Body of pancreas (tissue), 4 donors: ENCODE measurements at places on chromosomes 6 and 20. TPM values are rescaled to one million over a fixed set of nuclear protein-coding genes. Genes with fewer than 3 reads are reported as not detected.

Gene HMGCLL1
- 2.3 TPM for total RNA-seq

Gene ZNF311
- not detected for total RNA-seq

Gene GRIK2
- total RNA-seq = 7.9 TPM

Gene LRFN2
- not detected for total RNA-seq

Gene TFAP2C
- 2.3 TPM for total RNA-seq

Gene PRDM13
- total RNA-seq = not detected

Gene SEL1L2
- total RNA-seq = not detected

Gene C6orf141
- total RNA-seq = 11.4 TPM

Gene SMIM13
- 4.4 TPM for total RNA-seq

Gene SYCP2L
- total RNA-seq = 3.3 TPM

Gene RAET1L
- total RNA-seq = not detected

Gene ZSWIM3
- 2.1 TPM for total RNA-seq

Gene ADGRF1
- 0.52 TPM for total RNA-seq

Gene IP6K3
- total RNA-seq = not detected

Gene NR2E1
- total RNA-seq = not detected

Gene EEF1A2
- 21.0 TPM for total RNA-seq

Gene RRAGD
- total RNA-seq = 9.2 TPM

Gene SLC13A3
- total RNA-seq = 3.4 TPM

Gene ARMC12
- not detected for total RNA-seq

Gene POLR3F
- total RNA-seq = 4.9 TPM

Gene MEA1
- 32.9 TPM for total RNA-seq

Gene EPHA7
- total RNA-seq = 0.33 TPM

Gene MAS1
- total RNA-seq = not detected

Gene OTOR
- not detected for total RNA-seq

Gene ADGRF4
- total RNA-seq = not detected

Gene MICB
- total RNA-seq = 0.78 TPM

Gene C20orf141
- not detected for total RNA-seq

Gene PNPLA1
- total RNA-seq = not detected

Gene KCNK5
- 31.0 TPM for total RNA-seq
